ENCODE measurements at places on chromosomes 5 and 9.

GRCh38 chr9:96088510-96088909 lies 213.0 kb downstream of the ERCC6L2 start:
- no peak for DNase-seq

GRCh38 chr5:125467222-125467621 lies 720.8 kb upstream of the ZNF608 start:
- no peak for DNase-seq

DNA sequence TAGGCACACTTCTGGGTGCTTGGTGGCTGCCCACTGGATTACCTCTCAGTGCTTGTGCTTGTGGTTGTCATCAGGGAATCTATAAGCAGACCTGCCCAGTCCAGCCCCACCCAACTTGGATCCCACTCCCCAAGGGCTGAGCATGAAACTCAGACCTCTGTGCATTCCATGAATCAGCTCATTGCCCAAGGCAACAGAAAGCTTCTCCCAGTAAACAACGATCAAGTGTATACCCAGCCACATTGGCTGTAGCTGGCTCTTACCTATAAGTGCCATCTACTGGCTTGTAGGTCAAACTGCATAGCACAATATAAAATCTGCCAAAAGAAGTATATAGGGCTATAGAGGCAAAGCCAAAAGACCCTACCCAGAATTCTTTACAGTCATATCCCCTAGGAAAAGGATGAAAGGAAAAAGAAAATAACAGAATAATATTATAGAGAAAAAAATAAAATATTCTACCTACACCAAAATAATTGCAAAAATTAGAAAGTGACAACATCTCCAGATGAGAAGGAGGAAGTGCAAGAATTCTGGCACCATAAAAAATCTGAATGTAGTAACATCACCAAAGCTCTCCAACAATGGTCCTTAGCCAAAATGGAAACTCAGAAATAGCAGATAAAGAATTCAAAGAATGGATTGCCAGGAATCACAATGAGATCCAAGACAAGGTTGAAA lies 321.0 kb upstream of the TRPC7 start:
- DNase-seq: no peak

DNA sequence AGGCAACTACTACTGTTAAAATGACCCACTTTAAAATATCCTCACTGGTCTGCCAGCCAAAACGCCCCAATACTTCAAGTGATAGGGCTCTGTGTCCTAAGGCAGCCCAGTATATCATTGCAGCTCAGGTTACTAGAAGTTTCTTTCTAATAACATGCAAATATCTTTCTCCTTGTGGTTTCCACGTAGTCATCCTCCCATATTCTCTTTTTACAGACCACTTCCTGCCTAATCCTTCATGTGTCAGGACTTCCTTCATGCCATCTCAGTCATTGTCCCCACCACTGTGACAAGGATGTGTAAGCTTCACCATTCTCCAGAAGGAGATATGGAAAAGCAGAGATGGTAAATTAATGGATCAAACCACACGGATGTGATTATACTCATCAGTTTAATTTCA lies 813.7 kb downstream of the MAT2B start:
- DNase-seq: no peak

DNA sequence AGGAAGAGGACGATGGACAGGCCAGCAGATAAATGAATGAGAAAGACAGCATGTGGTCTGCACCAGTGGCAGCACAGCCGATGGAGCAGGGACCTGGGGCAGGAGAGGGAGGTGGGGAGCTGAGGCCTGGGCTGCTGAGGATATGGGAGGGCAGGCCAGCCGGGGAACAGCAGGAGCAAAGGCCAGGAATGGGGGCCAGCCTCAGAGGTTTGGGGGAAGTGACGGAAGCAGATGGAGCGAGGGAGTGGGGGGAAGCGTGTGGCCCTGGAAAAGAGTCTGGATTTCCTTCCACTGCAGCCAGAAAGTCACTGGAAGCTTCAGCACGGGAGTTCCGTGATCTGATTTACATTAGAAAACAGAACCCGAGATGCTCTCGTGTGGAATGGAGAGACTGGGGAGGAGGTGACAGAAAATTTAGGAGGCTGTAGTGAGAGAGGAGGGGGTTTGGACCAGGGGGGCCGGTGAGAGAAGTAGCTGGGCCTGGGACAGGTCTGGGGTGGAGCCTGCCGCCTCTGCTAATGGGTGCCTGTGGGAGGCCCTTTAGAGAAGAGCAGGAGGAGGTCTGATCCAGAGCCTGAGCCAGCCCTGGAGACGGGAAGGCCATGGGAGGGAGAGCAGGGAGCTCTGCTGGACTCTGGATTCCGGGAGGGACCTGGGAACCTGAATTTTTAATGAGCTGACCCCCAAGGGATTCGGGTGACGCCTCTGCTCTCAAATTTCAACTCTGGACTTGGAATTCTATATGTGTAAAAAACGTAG lies 65.4 kb downstream of the TSPAN17 start:
- DNase-seq: no peak

GRCh38 chr9:69175486-69175885 lies 1.4 kb downstream of the TJP2 start:
- DNase-seq: no peak

DNA sequence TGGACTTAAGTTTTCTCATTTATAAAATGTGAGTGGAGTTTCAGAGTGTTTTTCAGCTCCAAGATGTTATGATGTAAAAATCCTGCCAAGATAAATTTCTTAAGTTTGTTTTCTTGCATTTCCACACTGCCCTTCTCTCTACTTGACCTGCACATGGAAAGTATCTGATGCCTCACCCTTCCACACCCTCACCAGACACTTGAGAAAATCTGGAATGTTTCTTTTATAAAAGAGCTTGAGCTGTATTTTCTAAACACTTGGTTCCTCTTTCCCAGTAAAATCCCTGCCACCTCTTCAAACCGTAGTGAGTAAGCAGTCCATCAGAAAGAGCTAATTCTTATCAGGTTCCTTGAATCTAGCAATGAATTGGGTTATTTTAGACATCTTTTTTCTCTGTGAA lies 42.9 kb downstream of the FOXD1 start:
- no peak for DNase-seq

DNA sequence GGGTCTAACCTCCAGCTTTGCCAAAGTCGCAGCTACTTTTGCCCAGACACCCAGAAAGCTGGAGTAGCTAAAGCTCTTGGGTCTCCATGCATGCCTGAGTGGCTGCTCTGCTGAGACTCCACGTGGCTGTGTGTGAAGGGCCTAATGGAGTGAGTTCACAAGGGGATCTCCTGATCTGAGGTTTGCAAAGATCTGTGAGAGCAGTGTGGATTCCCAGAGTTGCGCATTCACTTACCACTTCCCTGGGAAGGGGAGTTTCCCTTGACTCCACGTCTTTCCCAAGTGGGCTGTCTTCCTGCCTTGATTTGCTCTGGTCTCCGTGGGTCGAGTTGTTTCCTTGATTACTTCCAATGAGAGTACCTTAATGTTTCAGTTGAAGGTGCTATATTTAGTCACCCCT lies 17.6 kb upstream of the CDKN2B start:
- DNase-seq: no peak

- DNase-seq: no peak
Measured at GRCh38 chr5:40853632-40854192, 12.5 kb downstream of the CARD6 start.

DNA sequence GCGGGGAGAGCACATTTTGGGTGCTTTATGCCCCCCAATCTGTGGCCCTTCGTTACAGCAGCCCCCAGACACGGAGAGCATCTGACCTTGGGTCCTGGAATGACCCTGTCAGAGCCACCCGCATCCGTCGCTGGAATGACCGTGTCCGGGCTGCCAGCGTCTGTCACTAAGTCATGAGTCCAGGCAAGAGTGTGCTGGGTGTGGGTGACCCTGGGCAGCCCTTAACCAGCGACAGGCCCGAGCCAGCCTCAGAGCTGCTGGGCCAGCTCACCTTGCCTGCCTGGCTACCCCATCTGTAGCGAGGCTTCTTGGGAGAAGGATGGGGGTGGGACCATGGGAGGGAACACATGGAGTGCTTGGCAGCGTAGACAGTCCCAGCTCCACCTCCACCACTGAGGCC lies 46.8 kb upstream of the NOTCH1 start:
- DNase-seq: no peak

GRCh38 chr9:30630459-30630858 lies 1754.0 kb upstream of the ACO1 start:
- no peak for DNase-seq

DNA sequence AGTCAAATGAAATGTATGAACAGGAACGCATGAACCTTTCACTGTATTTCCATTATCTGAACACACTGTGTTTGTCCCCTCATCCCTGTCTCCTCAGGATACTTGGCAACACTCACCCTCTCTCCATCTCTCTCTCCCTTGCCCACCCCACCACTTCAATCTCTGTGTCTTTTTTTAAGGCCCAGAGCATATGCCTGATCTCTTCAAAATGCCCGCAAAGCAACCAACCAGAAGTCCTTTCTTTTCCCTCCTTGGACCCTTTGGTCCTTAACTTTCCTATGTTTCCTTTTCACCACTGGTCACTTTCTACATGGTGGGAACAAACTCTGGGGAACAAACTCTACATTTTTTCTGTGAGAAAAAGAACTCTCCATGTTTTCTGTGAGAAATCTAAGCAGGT lies 3.2 kb upstream of the IRF1 start:
- no peak for DNase-seq

- no peak for DNase-seq
Measured at GRCh38 chr9:37036371-37036775, 2.3 kb upstream of the PAX5 start.

- no peak for DNase-seq
Measured at GRCh38 chr9:92147030-92147851, 32.0 kb upstream of the SPTLC1 start.

- no peak for DNase-seq
Measured at GRCh38 chr9:110579034-110579861, at the start of gene SVEP1. TSS of gene SVEP1 (minus strand) at chr9:110579741. CDS start at chr9:110579543, 198 bp downstream.

DNA sequence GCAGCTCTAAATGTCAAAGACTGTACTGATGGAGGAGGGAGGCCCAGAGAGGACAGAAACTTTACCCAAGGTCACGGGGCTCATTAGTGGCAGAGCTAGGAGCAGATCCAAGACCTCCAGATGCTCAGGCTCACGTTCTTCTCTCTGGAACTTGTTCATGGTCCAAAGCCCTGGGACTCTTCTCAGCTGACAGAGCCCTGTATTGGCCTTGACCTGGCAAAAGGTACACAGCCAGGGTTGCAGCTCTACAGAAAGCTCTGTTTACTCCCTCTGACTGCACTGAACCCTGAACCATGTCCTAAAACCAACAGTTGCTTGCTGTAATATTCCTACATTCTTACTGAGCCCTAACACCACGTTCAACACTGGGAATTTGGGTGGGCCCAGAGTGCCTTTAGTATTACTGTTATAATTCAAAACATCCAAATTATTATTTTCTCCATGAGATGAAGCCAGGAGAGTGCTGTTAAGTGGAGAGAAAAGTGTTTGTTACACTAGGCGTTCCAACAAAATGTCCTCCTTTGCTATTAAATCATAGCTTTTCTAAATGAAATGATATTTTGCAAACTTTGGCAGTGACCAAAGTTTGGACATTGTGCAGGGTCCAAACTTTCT lies 602.4 kb upstream of the CLINT1 start:
- DNase-seq: no peak

DNA sequence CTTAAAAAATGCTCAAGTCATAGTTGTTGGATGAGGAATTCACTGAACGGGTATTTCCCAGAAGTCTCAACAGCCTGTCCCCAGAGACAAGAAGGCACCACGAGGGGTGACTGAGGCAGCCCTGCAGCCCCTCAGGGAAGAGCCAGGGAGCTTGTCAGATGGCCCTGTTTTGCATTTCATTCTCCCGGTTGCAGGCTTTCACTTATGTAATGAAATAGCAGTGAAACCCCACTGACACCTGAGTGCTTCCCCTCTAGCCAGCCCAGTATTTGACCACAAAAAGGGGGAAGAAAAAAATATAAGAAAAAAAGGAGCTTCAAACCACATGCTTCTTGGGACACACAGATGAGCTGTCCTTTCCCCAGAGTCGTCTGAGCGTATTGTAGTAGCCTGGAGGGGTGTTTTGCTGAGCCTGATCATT lies 75.3 kb upstream of the IL12B start:
- no peak for DNase-seq

GRCh38 chr5:149421834-149422233 lies 42.7 kb upstream of the IL17B start:
- DNase-seq: no peak

DNA sequence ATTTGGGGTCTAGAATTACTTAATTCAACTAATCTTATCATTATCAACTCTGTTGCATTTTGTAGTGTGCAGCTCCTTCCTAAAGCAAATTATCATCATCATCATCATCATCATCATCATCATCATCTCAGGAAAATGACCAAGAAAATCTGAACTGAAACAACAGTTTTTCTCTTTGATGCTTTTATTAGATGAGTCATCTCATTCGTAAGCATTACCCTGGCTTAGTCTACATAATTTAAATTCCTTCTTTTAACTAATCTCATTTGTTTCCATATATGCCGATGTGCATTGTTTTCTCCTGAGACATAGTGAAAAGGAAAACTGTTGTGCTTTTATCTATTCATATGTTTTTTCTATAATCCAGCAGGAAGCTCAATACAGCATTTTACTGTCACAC lies 173.0 kb upstream of the PDE4D start:
- DNase-seq: no peak

DNA sequence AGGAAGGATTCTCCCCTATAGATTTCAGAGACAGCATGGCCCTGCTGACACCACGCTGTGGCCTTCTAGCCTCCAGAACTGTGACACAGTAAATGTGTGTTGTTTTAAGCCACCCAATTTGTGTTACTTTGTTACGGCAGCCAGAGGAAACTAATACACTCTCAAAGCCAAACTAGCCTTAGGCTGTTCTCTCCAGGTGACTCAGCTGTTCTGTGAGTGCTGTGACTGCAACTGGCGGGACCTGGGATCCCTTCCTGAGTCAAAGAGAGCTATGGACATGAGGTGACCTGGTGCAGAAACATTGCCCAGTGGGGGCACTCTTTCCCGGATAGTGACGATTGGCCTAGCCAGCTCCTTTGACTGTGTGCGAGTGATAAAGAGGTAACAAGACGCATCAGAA lies 14.0 kb upstream of the MLANA start:
- no peak for DNase-seq

DNA sequence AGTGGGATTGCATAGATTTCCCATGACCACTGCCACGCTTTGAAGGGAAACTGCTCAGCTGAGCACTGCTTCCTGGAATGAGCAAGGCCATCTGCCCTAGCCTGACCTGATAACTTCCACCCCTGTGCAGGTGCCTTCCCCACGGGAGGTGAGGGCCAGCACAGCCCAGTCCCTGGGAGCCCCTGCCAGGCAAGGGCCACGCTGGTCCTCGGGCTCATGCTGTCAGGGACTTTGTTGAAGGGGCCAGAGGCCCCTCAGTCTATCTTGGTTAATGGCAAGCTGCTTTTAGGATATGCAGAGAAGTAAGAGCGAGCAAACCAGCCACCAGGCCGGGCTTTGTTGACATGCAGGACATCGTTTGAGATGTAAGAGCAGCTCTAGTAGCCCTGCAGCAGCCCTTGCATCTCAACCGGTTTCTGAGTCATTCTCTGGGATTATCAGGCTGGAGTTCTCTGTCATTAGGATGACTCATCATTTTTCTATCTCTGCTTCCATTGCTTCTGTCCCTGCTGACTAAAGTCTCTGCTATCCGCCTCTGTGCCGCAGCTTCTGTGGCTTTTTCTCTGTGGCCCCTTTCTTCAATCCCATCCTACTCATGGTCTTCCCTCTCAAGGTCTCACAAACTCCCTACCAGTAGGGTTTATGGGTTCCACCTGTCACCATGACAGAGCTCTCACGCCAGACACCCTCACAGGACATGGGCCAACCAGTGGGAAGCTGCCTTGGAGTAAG lies 30.6 kb upstream of the IQGAP2 start:
- DNase-seq: no peak
